ENCODE measurements at places on chromosomes 12 and 14. TPM values are rescaled to one million over a fixed set of nuclear protein-coding genes. Genes with fewer than 3 reads are reported as not detected.
A peak's percentile ranks its signal among the peaks of the same experiment; 100 is the strongest.

DNA sequence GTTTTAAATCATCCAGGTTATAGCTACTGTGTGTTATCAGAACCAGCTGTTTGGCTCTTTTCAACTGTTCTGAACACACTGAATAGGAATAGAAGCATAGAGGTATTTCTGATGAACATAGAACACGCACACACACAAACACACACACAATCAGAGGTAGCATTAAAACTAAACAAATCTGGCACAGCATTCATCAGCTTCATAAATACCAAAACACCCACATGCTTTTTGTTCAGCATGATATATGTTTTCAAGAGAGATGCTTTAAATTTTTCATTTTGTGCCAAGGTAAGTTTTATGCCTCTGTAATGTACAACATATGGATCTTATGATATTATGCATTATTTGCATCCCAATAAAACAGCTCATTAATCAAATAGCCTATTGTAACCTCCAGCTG is 208.6 kb downstream of the GALC start:
- DNase-seq: no peak

The SLC10A1 gene
- total RNA-seq: not detected

DNA sequence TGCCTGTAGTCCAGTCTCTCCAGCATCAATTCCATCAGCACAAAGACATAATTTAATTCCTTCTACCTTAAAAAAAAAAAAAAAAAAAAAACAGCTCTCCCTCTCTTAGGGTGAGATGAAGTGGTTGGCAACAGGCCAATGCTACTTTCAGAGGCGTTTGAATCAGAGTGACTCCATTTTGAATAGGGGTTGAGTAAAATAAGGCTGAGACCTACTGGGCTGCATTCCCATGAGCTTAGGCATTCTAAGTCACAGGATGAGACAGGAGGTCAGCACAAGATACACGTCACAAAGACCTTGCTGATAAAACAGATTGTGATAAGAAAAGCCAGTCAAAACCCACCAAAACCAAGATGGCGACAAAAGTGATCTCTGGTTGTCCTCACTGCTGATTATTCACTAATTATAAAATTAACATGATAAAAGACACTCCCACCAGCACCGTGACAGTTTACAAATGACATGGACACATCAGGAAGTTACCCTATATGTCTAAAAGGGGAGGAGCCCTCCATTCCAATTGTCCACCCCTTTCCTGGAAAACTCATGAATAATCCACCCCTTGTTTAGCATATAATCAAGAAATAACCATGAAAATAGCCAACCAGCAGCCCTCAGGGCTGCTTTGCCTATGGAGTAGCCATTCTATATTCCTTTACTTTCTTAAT is 6.9 kb upstream of the TCL1B start:
- no peak for DNase-seq

The KRT4 gene
- not detected for total RNA-seq

DNA sequence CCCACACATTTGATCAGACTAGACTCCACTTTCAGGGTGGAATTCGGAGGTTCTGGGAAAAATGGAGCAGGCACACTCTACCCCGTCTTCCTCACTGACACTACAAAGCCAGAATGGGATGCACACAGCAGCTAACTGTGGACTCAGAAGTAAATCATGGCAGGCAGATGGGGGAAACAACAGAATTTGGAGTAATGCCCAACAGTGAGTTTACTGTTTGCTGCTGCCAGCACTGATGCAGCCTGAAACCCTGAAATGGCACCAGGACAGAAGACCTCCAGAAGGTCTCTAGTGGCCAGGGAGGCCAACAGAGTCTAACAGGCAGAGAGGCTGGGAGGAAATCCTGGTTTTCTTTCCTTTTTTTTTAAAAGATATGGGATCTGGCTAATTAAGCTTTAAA is 24.6 kb downstream of the KCTD10 start:
- peak; percentile 28 for DNase-seq

DNA sequence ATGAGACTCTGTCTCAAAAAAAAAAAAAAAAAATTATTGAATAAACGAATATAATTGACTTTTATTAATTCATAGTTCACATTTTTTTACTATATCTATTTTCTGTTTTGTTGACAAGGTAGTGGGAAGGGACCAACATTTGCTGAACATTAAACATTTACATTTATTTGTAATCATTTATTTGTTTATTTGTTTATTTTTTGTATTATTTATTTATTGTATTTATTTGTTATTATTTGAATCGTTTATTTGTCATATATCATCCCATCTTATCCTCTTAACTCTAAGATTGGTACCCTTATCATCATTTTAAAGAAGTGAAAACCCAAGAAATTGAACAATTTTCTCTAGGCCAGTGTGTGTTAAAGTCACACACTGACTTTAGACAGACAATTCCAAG is 101.5 kb downstream of the SYT1 start:
- no peak for DNase-seq

DNA sequence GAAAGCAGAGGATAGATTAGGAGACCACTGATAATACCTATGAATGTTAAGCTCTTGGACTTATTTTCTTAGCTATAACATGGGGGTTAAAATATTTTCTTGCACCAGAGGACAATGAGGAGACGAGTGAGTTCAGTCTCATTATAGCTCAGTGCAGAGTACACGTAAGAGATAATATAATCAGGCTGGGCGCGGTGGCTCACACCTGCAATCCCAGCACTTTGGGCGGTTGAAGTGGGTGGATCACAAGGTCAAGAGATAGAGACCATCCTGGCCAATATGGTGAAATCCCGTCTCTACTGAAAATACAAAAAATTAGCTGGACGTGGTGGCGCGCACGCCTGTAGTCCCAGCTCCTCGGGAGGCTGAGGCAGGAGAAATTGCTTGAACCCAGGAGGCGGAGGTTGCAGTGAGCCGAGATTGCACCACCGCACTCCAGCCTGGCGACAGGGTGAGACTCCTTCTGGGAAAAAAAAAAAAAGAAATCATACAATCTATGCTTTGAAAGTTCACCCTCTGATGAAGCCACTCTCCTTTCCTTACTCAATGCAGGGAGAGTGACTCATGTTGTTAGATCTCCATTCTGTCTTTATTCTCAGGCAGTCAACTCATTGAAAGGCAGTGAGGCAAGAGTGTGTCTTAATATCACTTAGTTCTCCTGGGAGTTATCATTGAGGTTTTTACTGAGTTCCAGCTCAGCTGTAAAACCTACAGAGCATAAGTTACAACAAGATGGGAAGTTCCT is 134.2 kb downstream of the SYNE2 start:
- no peak for DNase-seq

GRCh38 chr12:44720265-44720664 is 155.8 kb downstream of the NELL2 start:
- DNase-seq: no peak

The RND1 gene
- 0.29 TPM for total RNA-seq

The CCDC175 gene
- 0.10 TPM for total RNA-seq

The TSPAN9 gene
- total RNA-seq: 38.5 TPM

- no peak for DNase-seq
Observed at GRCh38 chr12:3171195-3171591, 94.0 kb downstream of the TSPAN9 start.

GRCh38 chr14:101471723-101472517 is 89.4 kb upstream of the DIO3 start:
- peak; percentile 65 for DNase-seq

The EML1 gene
- total RNA-seq: 83.1 TPM

DNA sequence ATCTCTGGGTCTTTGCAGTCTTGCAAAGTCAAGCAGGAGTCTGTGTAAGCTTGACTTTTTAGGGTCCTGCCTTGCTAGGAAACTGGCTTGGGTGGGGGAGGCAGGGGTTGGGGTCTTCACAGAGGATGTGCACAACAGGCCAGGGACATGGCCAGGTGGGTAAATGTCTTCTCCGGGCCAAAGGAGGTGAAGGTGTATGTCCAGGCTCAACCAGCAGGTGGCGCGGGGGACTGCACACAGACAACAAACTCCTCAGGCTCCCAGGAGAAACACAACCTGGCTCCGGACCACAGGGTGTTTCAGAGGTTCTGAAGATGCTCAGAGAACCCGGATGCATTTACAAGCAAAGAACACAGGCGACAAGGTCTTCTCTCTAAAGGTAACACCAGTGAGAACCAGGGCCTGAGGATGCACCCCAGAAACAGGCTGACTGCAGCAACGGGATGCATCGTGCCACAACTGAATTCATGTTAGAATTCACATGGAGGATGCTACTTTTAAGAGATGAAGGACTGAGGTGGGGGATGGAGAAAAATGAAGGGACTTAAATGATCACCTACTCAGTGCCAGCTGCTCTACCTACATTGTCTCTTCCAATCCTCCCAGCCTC is 56.0 kb downstream of the PLEKHG3 start:
- peak; percentile 82 for DNase-seq

The GLIPR1L2 gene
- total RNA-seq: 0.38 TPM

- DNase-seq: no peak
Observed at GRCh38 chr12:91037276-91037675, 20.5 kb downstream of the KERA start.

- DNase-seq: no peak
Observed at GRCh38 chr12:31215518-31216232, 110.3 kb downstream of the SINHCAF start.

DNA sequence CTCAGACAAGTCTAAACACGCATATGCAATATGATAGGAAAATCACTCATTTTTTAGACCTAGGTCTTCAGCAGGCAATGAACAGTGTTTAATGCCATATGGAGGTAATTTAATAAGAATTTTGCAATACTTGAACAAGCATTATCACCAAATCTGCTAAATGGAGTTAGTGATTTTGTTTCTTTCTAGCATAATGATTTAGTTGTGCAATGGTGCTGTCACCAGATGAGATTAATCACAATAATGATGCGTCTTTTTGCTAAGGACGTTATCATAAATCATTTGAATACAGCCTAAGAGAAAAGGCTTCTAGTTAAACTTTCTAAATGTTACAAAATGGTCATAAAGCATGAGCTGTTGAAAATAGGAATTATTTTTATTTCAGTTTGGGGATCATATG is 170.0 kb upstream of the SLC16A7 start:
- DNase-seq: no peak

GRCh38 chr14:61322799-61323290 is 1.5 kb downstream of the PRKCH start:
- no peak for DNase-seq

DNA sequence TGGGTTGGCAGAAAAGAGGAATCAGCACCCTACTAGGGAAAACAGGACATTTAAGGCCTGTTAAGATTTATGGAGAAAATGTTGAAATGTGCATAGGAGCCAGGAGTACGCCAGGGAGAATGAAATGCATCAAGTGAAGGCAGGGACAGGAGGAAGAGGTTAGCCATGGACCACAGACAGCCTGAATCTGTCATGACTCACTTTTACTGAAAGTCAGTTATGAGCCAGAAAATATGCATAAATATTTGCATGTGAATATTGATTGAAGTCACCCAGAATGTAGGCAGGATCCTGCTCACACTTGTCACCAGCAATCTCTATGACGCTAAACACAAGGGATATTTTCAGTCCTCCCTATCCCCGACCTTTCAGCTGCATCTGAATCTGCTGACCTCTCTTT is 25.1 kb upstream of the CDK17 start:
- no peak for DNase-seq

The PLBD1 gene
- total RNA-seq: 12.4 TPM

All from posterior vena cava (tissue), 2 donors.